Right ventricle myocardium superior (tissue), 1 donor: ENCODE measurements at places on chromosomes 12 and 14.

DNA sequence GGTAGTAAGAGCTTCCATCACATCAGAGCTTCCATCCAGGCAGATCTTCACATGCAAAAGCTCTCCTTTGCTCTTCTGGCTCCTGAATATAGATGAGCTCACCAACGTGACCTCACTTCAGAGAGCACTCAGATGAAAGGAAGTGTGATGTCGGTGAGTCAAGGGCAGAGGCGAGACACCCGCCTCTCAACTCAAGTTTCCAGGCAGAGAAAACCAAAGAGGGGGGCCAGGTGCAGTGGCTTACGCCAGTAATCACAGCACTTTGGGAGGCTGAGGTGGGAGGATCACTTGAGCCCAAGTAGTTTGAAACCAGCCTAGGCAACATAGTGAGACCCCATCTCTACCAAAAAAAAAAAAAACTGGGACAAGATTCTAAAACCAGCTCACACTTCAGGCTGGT is 126.9 kb downstream of the DUSP6 start:
- no peak for DNase-seq

DNA sequence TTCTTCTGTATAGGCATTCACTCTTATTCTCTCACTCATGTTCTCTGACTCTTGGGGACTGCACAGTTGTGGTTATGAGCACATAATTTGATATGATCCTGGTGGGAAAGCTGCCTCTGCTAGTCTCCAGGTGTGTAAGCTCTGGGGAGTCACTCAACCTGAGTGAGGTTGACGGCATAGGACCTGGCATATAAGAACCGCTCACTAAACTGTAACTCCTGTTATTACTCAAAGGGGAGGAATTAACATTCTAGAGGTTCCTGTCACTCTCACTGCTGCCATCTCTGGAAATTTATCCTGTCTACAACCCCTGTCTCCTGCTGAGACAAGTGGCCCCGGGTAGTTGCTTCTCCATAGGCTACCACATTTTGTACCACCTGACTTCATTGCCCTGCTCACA is 14.0 kb downstream of the SRSF5 start:
- no peak for DNase-seq

- no peak for DNase-seq
These were observed 16.0 kb upstream of the AQP2 start for GRCh38 chr12:49934505-49934904.

GRCh38 chr12:132163041-132163910 is 19.0 kb downstream of the NOC4L start:
- DNase-seq, result peak; percentile 40

DNA sequence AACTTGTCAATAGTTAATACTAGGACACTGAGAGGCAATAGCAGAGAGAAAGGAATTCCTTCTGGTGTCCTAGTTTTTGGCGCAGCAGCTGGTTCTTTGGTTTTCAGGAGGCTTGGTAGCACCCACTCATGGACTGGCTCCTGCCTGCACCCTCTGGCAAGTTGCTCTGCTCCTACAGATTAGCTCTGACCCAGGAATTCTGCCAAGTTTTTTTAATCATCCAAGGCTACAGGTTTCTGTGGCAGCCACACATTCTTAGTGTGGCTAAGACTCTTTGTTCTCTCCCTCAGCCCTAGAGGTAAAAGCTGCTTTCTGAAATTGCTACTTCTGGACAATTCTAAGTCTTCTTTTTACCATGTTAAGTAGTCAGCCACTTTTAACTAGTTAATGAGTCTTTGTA is 72.0 kb upstream of the FKBP4 start:
- no peak for DNase-seq

- no peak for DNase-seq
These were observed 4.5 kb upstream of the SIX1 start for GRCh38 chr14:60653701-60654161.

- DNase-seq, result no peak
These were observed 48.4 kb upstream of the TMTC2 start for GRCh38 chr12:82638324-82638723.

- DNase-seq, result no peak
These were observed 260.8 kb downstream of the TTC8 start for GRCh38 chr14:89085231-89085731.

DNA sequence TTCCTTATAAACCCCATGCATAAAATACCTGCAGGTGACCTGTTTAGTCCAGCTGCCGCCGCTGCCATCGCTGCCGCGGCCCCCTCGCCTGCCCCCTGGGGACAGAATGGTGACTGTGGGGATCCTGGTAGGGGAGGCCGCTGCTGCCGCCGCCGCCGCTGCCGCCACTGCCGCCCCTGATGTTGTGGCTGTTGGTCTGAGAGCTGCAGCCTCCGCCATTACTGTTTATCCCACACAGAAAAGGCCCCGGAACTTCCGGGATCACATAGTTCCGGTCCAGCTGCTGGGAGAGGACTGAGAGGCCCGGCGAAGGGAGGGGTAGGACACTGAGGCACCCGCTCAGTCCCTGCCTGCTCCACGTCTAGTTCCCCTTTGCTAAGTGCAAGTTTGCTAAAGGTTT is 244.9 kb downstream of the C12orf50 start:
- DNase-seq, result no peak

DNA sequence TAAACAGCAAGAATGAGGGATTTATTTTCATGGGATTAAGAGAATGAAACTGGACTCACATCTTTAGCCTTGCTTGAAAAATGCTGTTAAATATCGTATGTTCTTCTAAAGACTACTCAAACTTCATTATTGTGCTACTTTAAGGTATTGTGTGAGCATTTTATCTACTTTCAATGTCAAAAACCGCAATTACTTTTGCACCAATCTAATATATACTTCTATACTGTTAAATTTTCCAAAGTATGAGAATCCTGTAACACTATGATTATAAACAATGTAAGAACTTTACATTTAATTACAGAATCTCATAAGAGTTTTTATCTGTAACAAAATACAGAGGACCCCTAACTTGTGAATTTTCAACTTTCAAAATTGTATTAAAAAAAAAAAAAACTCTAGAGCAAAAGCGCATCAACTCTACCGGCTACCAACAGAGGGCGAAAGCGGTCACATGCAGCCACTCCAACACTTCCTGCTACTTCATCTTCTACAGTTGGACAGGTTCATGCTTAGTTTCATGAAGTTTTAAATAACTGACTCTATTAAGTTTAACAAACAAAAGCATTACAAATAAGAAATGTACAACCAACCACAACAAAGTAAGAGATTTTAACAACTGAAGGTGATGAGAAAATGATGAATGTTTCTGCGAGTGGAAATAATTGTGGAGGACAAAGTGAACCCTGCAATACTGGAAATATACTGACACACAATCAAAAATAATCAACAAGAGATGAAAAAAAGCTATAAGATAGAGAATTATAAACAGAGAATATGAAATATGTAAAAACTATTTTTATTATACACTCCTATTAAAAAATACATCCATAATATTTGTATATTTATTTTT is 210.9 kb downstream of the MED13L start:
- no peak for DNase-seq

DNA sequence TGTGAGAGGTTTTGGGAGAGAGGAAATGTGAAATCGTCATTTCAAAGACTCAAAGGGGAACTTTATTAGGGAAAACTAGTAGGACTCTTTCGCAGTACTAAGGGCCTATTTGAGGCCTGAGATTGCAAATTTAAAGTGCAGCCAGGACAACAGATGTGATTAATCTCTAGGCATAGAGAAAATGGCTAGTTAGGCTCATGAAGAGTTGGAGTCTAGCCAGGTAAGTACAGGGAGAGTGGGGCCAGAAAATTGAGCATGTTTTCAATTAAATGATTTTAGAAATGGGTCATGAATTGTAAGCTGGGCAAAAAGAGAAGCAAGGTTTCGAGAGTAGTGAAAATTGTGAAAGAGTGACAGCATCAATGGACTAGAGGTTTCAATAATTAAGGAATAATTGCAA is 91.9 kb upstream of the LMNTD1 start:
- DNase-seq, result no peak

- no peak for DNase-seq
These were observed 23.7 kb downstream of the SEL1L start for GRCh38 chr14:81509838-81510452.

GRCh38 chr12:94123127-94123526 is 25.2 kb upstream of the PLXNC1 start:
- no peak for DNase-seq

DNA sequence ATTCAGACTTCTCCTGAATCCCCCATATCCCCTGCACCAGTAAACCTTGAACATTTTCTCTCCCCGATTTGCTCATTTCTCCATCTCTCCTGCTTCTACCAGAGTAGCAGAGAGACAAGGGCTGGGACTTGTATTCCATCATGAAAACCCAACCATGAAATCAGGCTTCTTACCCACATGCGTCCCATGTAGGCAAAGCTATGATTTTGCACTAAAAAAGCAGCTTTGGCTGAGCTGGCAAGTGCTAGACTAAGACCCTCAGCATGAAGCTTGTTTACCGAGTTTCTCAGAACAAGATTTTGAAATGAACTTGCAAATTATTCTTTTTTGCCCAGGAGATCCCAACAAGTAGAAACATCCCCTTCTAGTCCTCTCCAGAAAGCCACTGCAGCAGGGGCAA is 80.3 kb upstream of the RFLNA start:
- no peak for DNase-seq

- DNase-seq, result no peak
These were observed 884.9 kb upstream of the FOXG1 start for GRCh38 chr14:27881646-27882045.

DNA sequence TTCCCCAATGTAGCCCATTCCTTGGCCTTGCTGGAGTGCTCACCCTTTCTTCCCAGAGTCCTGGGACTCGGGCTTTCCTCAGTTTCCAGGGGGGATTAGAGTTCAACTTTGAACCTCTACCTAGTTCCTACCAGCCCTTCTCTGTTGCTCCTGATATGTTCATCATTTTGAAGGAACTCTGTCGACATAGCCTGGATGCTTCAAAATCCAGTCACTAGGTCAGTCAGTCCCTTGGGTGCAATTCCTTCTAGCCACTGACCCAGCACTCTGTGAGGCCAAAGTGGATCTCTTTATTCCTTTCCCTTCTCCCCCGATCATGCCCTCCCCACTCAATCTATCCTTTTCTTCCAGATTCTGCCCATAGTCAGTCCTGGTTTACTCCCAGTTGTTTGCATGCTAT is 72.3 kb upstream of the TMCC3 start:
- DNase-seq, result no peak

DNA sequence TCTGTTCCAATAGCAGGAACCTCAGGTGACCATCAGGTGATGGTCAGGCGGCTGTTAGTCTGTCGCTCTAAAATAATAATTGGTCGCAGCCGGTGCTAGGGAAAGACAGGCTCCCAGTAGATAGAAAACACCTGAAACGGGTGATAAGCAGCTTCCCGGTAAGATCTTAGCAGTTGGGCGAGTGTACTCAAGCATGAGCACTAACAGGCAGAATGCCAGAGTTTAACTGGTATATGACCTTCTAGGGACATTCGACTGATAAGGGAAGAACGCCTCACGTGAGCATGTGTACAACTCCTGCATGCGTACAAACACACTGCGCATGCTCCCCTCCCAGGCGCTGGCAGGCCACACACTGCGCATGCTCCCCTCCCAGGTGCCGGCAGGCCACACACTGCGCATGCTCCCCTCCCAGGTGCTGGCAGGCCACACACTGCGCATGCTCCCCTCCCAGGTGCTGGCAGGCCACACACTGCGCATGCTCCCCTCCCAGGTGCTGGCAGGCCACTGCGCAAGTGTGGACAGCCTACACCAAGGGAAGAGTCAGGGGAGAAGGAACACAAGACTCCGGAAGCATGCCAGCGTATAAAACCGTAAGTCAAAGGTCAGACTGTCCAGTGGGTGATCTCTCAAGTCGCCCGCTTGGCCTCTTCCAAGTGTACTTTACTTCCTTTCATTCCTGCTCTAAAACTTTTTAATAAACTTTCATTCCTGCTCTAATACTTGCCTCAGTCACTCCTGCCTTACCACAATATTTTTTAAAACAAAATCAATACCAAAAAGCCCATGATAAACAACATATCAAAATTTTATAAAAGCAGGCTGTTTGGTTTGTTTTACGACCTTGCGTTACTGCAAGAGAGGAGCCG is 24.5 kb downstream of the GPRC5D start:
- DNase-seq, result peak; percentile 80

DNA sequence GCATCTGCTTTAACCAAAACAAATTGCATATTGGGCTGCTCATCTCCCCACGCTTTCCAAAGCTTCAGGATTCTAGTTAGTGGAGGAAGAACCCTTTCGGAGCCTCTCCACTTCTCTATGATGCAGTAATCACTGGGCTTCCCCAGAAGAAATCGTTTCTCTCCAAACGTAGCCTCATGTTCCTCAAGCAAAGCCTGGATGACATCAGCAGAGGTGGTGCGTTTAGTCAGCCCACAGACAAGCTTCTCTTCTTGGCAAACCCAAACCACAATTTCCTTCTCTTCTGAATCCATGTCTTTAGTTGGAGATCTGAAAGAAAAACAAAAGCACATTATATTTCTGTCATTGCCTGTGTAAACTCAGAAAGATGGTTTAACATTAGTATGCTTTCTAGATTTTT is 30.6 kb downstream of the RASSF9 start:
- no peak for DNase-seq

GRCh38 chr12:105854071-105854470 is 284.7 kb downstream of the NUAK1 start:
- DNase-seq, result no peak

DNA sequence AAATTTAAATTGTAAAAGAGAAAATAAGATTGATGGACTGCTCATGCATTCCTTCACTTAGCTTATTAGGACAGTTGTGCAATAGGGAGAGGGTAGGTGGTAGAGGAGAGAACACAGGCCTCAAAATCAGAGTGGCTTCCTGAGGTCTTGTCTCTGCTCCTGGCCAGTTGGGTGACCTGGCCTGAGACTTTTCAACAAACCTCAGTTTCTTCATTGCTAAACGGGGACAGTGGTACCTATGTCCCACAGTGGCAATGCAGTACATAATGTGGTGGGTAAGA is 2.6 kb downstream of the MAP3K12 start:
- no peak for DNase-seq

DNA sequence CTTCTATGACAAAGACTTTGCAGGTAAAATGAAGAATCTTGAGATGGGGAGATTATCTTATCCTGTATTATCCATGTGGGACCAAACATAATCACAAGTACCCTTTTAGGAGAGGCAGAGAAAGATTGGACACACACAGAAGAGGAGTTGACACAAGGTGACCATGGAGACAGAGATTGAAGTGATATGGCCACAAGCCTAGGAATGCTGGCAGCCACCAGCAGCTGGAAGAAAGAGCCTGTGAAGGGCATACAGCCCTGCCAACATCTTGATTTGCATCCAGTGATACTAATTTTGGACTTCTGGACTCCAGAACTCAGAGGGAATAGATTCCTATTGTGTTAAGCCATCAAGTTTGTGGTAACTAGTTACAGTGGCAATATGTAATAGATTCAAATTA is 78.1 kb downstream of the RPS29 start:
- no peak for DNase-seq

DNA sequence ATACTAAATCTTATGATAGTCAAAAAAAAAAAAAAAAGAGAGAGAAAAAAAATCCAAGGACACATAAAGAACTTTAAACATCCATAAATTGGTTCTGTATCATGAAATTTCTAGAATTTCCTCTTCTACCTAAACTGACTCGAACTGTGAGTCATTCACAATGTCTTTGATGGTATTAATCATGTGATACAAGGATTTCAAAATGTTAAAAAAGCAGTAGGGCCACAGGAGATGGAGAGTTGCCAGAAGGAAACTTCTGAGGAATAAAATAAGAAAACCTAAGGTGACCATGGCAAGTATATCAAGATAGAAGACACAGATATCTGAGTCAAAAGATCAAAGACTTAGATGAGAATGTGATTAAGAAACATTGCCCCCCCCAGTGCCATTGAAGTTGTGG is 1320.9 kb upstream of the FLRT2 start:
- no peak for DNase-seq
